ENCODE measurements at places on chromosomes 1 and 21.

- DNase-seq, result peak; percentile 100
These were observed 35.2 kb downstream of the TGFB2 start for GRCh38 chr1:218380125-218380977.

- no peak for DNase-seq
These were observed 23.4 kb upstream of the PRRX1 start for GRCh38 chr1:170640581-170640980.

GRCh38 chr1:83741770-83742169 lies 257.2 kb downstream of the TTLL7 start:
- DNase-seq, result no peak

DNA sequence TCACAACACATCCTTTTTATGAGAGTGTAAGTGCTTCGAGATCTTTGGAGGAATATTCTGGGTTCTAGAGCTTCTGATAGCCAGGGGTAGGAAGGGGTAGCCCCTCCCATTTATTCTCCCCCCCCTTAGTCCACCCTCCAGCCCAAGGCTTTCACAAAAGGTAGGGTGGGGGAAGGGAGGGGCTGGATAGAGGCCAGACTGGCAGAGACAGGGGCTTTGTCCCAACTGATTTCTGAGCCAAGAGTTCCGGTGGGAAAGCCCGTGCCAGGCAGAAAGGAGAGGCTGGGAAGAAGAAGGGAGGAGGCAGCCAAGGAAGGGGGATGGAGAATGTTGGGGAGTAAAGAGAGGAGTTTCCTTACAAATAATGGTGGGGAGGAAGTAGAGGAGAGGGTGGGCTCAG lies 3.1 kb downstream of the BCAN start:
- DNase-seq, result no peak

- no peak for DNase-seq
These were observed 298.7 kb downstream of the TM2D1 start for GRCh38 chr1:61426254-61426653.

DNA sequence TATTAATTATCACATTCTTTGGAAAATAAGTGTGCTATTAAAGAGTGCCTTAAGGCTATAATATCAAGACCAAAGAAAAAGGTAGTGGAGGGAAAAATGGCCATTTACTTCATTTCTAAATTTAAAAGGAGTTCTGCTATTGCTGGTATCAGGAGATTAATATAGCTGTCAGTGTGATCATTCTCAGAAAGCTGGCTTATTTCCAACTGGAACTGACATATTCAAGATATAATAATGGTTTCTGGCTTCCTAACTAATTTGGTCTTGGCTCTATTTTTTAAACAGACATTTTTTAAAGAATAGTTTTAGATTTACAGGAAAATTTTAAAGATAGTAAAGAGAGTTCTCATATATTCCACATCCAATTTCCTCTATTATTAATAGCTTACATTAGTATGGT lies 42.0 kb downstream of the ZC3H11B start:
- DNase-seq, result no peak

- no peak for DNase-seq
These were observed 150.6 kb downstream of the NOS1AP start for GRCh38 chr1:162220009-162220539.

- no peak for DNase-seq
These were observed 9.7 kb downstream of the BCL9 start for GRCh38 chr1:147551036-147551435.

- no peak for DNase-seq
These were observed 82.7 kb upstream of the ESRRG start for GRCh38 chr1:216805953-216806352.

- DNase-seq, result no peak
These were observed 2.2 kb downstream of the IL22RA1 start for GRCh38 chr1:24140741-24141181.

- no peak for DNase-seq
These were observed 935.2 kb downstream of the PLA2G4A start for GRCh38 chr1:187763976-187764375.

- peak; percentile 6 for DNase-seq
These were observed 478 bp downstream of the MAD2L2 start for GRCh38 chr1:11680270-11681070.

Data from PC-3 (cell line).